HepG2 (cell line): ENCODE measurements at places on chromosomes 3 and 15. TPM values are rescaled to one million over a fixed set of nuclear protein-coding genes. Genes with fewer than 3 reads are reported as not detected.

The LRTM1 gene
- not detected in 2 replicates for total RNA-seq

The UROC1 gene
- total RNA-seq, result 0.71 and 0.74 TPM in 2 replicates

The LRRC2 gene
- 0.27 and 0.48 TPM in 2 replicates for total RNA-seq

The GPR149 gene
- not detected in 2 replicates for total RNA-seq

The GRK7 gene
- total RNA-seq, result not detected in 2 replicates

The GTF2A2 gene
- 106 and 118 TPM in 2 replicates for total RNA-seq

The GPR62 gene
- total RNA-seq, result not detected in 2 replicates

The GASK1A gene
- total RNA-seq, result not detected in 2 replicates

The CFAP91 gene
- not detected in 2 replicates for total RNA-seq
